AG04450 (cell line): ENCODE measurements at places on chromosomes 5 and 9.

- DNase-seq = no peak
Measured at GRCh38 chr9:81656871-81657337, 32.4 kb downstream of the TLE1 start.

- DNase-seq = peak; percentile 55
Measured at GRCh38 chr9:16704116-16705110, 166.1 kb downstream of the BNC2 start.

- no peak for DNase-seq
Measured at GRCh38 chr9:129806061-129806460, 3.1 kb downstream of the TOR1B start.

GRCh38 chr5:1064383-1065142 is 47.3 kb downstream of the SLC12A7 start:
- no peak for DNase-seq

GRCh38 chr9:123034881-123035510 is 1.5 kb downstream of the GPR21 start:
- no peak for DNase-seq
